GM12892 (cell line): ENCODE measurements at places on chromosomes 3 and 15.

GRCh38 chr3:168157099-168157700 lies 61.5 kb upstream of the GOLIM4 start:
- DNase-seq = no peak

DNA sequence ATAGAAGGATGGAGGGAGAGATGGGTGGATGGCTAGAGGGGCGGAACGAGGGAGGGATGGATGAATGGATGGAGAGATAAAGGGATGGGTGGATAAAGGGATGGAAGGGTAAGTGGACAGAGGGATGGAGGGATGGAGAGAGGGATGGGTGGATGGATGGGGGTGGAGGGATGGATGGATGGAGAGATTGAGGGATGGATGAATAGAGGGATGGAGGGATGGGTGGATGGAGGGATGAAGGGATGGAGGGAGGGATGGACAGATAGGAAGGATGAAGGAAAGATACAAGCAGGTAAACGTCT lies 313.3 kb downstream of the UACA start:
- no peak for DNase-seq

- no peak for DNase-seq
Observed at GRCh38 chr3:66227915-66228314, 7.1 kb downstream of the SLC25A26 start.

- no peak for DNase-seq
Observed at GRCh38 chr15:37204692-37205091, 104.3 kb upstream of the MEIS2 start.

DNA sequence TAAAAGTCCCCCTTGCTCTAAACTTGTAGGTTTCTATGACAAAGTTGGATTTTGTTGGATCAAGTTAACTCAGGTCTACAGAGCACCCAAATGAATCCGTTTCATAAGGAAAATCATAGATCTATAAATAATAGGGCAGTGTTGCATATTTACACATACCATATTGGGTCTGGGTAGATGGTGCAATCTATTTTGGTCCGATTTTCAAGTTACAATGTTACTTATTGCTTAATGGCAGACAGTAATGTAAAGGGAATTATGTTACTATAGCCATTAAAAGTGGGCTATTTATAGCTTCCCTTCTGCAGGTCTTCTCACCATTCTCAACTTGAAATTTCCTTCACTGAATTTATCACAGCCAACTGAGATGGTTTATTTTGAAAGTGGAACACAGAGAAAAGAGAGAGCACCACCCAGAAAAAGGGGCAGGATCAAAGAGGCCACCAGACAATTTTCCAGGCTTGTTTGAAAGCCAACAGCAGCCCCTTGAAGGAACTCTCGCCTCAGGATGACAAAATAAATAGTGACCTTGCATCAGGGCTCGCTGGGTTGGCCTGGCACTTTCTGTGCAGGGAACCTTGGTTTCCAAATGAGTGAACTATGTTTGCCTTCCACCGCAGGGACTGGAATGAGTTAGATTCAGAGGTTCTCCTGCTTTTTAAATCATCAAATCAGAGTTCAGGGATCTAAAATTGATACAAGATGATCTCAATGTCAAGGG lies 260.2 kb upstream of the HES1 start:
- no peak for DNase-seq

DNA sequence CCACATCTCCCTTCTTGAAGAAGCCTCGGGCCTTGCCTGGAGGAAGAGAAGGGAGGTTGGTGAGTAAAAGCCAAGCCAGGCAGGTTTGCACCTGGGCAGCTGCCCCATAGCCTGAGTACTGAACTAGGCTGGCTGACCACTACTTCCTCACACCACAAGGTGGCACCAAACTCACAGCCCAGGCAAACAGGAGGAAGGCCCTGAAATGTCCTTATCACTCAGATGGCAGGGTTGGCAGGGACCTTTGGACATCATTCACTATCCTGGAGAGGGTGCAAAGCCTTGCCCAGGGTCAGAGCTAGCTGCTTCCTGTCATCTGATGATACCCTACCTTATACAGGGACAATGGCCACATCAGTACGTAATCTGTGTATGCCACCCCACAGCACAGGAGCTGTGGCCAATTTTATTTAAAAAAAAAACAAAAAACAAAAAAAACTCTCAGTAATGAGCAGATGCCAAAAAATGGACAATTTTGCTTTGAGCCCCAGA lies 2.2 kb upstream of the GRAMD2A start:
- DNase-seq = peak; percentile 73

GRCh38 chr3:119400466-119400865 lies 62.9 kb downstream of the TMEM39A start:
- DNase-seq = no peak
